ENCODE measurements at places on chromosomes 6 and 20. TPM values are rescaled to one million over a fixed set of nuclear protein-coding genes. Genes with fewer than 3 reads are reported as not detected.

SLC24A3 gene
- 3.2 TPM for total RNA-seq

TBX18 gene
- 0.78 TPM for total RNA-seq

SPATS1 gene
- total RNA-seq = not detected

IL20RA gene
- 13.4 TPM for total RNA-seq

TSBP1 gene
- total RNA-seq = not detected

NR2E1 gene
- total RNA-seq = not detected

GRCh38 chr6:40930045-40930444 lies 109.0 kb downstream of the UNC5CL start:
- DNase-seq = no peak

DNA sequence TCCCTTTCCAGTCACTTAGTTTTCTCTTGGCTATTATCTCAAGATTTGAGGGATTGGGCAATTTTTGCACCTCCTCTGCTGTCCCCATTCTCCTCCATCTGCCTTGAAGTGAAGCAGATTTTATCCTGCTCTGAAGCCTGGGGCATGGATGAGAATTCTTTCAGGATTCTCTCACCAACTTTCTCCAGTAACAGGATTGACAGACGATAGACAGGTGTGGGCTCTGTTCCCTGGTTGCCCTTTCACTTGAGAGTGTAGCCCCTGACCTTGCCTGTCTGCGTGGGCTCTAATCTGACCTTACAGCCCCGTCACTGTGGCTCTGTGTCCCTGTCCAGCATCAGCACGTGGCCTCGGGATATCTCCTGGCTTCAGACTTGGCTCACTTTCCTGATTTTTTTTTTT lies 27.1 kb downstream of the CDYL start:
- no peak for DNase-seq

DNA sequence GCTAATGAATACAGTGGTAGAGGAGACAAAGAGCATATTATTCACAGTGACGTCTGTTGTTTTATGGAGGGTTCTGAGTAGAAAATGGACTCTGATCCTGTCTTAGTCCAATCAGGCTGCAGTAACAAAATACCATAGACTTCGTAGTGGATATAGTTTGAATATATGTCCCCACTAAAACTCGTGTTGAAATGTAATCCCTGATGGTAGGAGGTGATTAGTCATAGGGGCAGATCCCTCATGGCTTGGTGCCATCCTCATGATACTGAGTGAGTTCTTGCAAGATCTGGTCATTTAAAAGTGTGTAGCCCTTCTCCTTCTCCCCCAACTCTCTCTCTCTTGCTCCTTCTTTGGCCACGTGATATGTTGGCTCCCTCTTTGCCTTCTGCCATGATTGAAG lies 82.5 kb downstream of the CD83 start:
- DNase-seq = no peak

- peak; percentile 83 for DNase-seq
Measured at GRCh38 chr6:154510144-154510905, at the start of gene CNKSR3. Gene CNKSR3, minus strand, starts transcription at chr6:154510685. Its CDS starts 571 bp downstream, at chr6:154510114.

DNA sequence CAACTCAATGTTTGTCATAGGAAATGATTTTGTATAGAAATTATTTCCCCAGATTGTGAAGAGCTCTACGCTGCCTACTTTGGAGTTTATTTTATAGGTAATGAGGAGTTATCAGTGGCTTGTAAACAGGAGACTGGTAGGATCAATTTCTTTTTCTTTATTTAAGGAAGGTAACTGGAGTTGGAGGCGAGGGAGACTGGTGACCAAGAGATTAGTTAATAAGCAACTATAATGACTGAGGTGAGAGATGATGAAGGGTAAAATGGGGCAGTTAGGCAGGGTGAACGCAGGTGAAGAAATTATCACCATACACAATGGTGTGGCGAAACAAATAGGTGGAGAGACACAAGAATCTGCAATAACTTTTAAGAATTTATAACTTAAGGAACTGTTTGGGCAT lies 100.2 kb downstream of the PRKN start:
- DNase-seq = no peak

GRCh38 chr20:34089655-34090345 lies 22.2 kb downstream of the EIF2S2 start:
- DNase-seq = no peak

DNA sequence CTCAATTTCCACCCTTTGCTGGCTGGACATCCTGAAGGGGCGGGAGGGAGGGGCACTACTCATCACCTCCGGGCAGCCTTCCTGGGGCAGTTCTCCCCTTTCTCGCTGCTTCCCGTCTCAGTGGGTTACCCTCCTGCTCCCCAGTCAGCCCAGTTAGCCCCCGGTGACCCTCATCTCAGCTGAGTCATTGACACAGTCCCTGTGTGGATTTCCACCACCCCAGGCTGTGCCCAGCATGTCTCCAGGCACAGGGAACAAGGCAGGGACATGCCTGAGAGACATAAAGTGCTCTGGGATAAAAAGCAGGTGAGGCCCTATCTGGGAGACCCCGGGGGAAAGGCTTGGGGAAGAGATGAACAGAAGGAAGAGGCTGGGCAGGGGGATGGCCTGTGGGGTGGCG lies 29.9 kb upstream of the HMGA1 start:
- no peak for DNase-seq

DNA sequence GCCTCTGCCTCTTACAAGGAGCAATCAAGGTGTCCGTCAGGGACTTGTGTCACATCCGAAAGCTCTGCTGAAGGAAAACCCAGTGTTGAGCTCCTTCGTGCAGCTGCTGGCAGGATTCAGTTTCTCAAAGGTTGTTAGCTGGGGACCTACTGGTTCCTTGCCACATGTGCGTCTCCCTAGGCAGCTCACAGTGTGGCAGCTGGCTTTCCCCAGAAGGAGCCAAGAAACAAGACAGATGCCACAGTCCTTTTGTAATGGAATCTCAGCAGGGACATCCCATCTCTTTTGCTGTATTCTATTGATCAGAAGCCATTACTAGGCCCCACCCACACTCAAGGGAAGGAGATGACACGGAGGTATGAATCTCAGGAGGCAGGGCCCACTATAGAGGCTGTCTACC lies 488.8 kb downstream of the CD83 start:
- DNase-seq = no peak

- no peak for DNase-seq
Measured at GRCh38 chr20:46137816-46138215, 19.7 kb downstream of the CD40 start.

DNA sequence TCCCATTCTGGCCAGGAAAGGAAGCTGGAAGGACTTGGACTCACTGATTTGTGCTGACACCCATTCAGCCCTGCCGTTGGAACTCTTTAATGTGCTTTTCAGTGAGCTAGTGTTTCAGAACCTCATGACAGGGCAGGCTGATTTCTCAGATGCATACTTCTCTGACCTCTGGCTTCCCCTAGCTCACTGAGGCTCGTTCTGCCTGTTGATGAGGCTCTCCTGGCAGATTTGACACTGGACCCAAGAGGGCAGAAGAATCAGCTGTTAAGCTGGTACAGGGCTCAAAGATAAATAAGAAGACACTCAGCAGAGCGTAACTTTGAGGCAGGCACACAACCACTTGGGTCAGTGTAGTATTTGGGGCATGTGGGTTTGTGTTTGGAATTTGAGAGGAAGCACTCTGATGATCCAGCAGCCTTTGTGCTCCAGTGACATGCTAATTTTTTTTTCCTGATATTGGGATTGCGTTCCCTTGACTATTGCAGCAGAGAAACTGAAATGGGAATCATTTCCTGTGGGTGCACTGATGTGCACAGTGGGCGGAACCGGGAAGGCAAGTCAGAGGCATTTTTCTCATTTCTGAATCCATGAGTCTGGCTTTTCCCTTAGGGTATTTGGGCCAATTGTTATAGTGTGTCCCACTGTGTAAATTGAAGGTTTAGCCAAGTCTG lies 80.2 kb downstream of the CARMIL1 start:
- no peak for DNase-seq

DNA sequence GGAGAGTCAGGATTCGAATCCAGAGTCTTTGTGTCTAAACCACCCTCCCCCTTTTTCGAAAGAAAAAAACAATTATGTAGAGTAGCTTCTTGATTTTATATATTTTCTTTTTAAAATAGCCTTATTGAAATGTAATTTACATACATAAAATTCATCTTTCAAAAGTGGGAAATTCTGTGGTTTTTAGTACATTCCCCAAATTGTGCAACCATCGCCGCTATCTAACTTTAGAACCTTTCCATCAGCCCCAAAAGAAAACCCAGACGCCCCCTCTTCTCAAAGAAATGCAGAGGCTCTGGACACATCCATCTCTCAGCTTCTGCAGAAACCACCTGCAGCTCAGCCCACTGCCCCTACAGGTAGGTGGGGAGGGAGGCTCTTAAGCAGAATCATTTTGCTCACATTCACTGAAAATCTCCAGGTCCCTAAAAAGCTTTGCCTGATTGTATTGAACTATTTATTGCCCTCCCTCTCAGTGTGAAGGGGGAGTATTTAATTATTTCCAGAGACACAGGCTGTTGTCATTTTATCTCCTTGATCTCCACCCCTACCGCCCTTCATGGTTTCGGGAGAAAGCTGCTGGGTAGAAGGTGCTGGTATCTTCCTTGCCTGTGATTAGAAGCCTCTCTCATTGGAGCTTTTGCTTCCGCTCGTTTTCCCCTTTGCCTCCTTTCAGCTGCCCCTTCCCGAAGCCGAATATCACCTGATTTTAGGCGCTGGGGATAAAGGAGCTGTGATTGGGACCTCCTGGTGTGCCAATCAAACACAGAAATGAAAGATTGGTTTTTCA lies 68.7 kb upstream of the KCNG1 start:
- DNase-seq = no peak

DNA sequence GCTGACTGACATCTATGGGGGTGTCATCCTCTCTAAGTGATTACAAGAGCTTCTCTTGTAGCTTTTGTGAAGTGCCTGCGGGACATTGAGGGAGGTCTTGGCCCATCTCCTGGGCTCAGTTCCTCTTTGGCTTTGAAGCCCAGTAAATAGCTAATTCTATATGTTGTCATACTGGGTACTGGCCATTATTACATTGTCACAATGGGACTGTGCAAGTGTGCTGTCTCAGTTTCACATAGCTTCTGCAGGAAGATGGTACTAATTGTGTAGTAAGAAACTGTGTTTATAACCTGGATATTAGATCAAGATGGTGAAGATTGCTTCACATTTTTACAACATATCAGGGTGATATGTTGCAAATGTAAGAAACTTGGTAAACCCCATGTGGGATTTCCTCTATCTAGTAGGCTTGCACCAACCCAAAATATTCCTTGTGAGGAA lies 19.9 kb downstream of the SPINT3 start:
- no peak for DNase-seq

DNA sequence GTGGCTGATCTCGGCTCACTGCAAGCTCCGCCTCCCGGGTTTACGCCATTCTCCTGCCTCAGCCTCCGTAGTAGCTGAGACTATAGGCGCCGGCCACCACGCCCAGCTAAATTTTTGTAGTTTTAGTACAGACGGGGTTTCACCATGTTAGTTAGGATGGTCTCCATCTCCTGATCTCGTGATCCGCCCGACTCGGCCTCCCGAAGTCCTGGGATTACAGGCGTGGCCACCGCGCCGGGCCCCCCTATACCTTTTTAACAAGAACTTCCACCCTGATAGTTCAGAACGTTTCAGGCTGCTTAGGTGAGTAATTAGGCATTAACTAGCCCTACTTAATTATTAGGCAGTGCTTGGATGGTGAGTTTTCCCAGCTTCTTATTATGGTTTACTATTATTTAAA lies 552.5 kb downstream of the BCKDHB start:
- no peak for DNase-seq
